NCI-H1436 treated with DMSO at 0.1 percent for 48 hours (cell line): ENCODE measurements at places on chromosomes 7 and 10.

DNA sequence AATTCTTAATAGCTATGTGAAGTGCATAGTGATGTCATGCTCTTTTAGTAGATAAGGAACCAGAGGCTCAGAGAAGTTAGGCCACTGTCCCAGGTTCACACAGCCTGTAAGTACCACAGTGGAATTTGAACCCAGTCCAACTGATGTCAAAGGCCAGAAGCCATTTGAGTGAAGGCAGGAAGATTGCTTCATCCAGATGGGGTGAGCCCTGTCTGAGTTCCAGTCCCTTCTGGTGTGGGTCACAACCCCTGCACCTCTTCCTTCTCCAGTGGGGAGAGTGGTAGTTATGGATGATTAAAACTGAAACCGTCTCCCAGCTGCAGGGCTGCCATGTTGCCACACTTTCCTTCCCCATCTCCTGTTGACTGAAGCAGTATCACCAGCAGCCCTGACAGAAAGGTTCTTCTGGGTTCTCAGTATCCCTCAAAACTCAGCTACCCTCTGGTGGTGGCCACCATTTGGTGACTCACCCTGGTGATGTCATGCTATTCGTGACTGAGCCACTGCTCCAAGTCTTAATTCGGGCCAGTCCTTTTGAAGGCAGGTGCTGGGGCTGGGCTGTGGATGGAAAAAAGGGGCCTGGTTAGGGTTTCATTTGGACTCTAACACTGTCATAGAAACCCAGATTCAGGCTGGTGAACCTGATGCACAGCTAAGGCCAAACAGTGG lies 1.5 kb upstream of the C10orf95 start:
- DNase-seq: no peak

DNA sequence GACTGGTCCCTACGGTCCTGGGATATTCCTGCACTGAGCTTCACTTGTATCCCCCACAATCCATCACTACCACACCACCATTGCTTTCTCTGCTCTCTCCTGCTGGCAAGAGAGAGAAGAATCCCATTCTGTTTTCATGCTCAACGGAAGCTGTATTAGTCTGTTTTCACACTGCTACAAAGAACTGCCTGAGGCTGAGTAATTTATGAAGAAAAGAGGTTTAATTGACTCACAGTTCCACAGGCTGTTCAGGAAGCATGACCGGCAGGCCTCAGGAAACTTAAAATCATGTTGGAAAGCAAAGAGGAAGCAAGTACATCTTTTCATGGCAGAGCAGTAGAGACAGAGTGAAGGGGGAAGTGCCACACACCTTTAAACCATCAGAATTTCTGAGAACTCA lies 260.4 kb upstream of the LYZL1 start:
- no peak for DNase-seq

GRCh38 chr7:135716677-135717238 lies 11.2 kb downstream of the SLC13A4 start:
- no peak for DNase-seq

- DNase-seq: no peak
Measured at GRCh38 chr7:152664636-152665035, 11.3 kb downstream of the XRCC2 start.

- no peak for DNase-seq
Measured at GRCh38 chr7:5354460-5355232, 69.0 kb downstream of the TNRC18 start.

- no peak for DNase-seq
Measured at GRCh38 chr10:69855346-69856111, 53.8 kb downstream of the COL13A1 start.

DNA sequence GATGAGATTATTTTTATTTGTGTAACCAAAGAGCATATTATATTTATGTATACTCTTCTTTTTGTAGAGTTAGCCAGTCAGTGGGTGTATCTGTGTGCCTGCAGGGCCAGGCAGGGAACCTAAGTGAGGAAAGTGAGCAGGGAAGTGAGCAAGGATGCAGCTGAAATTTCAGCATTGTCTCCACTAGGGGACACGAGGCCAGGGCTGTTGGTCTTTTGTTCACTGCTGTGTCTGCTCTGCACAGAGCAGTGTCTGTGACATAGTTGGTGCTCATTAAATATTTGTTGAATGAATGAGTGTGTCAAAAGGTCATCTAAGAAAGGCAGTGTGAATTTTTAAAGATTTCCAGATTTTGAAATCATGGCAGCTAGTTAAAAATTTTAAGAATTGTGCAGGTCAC lies 51.8 kb downstream of the SUGCT start:
- DNase-seq: no peak

DNA sequence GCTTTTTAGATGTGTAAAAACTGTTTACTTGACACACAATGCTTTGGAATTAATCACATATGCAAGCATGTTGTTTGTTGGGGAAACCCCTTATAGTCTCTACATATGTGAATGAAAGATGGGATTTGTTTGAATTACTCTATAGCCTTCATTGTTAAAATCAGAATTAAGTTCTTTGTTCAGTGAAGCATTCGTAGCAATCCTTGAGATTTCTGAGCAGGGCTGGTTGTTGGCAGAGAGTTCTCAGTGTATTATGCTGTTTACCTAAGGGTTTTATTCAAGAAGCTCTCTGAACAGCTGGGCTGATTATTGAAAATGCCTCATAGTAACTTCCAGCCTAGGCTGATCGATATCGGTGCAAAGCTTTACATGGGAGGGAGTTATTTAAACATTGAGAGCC lies 190.9 kb downstream of the VTI1A start:
- DNase-seq: no peak

DNA sequence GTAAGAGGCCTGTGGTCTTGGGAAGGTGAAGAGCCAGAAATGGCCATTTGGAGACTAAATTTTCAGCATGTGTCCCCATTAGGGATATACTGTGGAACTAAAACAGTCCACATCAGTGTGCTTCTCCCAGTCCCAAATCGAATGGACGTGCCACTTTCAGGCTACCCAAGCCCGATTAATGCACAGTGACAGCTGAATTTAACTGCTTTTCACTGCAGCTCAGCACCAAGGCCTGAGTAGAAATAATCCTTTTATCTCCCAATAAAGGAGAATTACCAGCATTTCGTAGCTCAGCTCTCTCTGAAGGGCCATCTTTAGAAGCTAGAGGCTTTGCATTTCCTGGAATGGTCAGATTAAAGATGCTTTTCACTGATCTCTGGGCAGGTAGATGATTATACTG lies 183.3 kb downstream of the NPSR1 start:
- DNase-seq: no peak

DNA sequence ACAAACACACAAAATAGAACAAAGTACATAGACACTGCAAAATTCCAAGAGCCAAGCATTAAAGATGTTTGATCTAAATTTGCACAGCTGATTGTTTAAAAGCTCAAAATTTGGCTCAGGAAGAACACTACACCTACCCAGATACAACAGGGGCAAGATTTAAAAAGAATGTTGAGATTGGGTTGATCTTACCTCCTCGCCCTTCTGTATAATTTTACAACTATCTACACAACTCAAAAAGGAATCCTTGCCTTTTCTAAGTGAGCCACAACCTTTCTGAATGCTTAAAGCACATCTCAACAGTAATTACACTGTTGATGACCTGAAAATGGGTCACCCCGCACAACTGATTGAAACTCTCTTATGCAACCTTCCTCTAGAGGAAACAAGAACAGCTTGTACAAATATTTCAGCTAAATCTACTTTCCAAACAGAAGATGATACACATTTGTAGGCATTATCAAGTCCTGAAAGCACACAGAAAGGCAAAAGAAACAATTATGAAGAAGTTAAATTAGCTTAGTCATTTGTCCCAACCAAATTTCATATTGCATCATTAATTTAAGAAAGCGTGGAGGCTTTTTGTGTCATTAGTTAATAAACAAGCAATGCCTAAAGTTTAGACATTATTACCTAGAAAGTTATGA lies 75.5 kb downstream of the UBE2H start:
- DNase-seq: no peak

GRCh38 chr7:103962070-103962469 lies 27.4 kb downstream of the RELN start:
- DNase-seq: no peak
